ENCODE measurements at places on chromosomes 1 and 21. TPM values are rescaled to one million over a fixed set of nuclear protein-coding genes. Genes with fewer than 3 reads are reported as not detected.
A peak's percentile ranks its signal among the peaks of the same experiment; 100 is the strongest.

GRCh38 chr1:31943546-31944184, 5.5 kb upstream of the PTP4A2 start:
- DNase-seq: no peak

MX2 gene
- polyA plus RNA-seq: 1.3 TPM

ATP6V1G3 gene
- not detected for polyA plus RNA-seq

DNA sequence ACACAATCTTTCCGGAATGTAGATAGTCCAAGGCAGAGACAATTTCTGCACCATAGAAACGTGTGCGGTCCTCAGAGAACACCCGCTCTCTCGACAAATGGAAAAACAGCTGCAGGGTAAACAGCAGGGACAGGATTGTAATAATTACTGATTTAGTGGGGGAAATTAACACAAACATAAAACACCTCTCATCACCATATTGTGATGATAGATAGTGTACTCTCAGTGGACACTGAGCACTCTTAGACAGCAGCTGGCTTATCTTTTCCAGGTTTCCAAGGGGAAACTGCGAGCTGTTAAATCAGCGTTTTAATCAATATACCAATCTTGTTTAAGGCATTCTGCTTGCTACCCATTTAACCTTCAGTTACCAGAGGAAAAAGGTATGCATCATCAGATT, 277.1 kb downstream of the AKT3 start:
- DNase-seq: no peak

GRCh38 chr1:66368261-66368660, 165.7 kb upstream of the SGIP1 start:
- DNase-seq: no peak

FAM151A gene
- 0.22 TPM for polyA plus RNA-seq

GRCh38 chr1:176111835-176112234, 95.3 kb downstream of the COP1 start:
- DNase-seq: no peak

LAMTOR2 gene
- 75.3 TPM for polyA plus RNA-seq

DNA sequence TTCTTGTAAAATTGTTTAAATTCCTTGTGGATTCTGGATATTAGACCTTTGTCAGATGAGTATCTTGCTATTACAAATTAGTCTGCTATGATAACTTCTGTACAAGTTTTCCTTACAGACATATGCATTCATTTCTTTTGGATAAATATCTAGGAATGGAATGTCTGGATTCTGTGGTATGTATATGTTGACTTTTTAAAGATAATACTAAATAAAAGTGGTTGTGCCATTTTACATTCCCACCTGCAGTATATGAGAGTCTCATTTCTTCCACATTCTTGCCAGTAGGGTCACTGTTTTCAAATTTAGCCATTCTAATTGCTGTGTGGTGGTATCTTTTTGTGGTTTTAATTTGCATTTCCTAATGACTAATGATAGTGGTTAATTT, 53.9 kb downstream of the SYDE2 start:
- DNase-seq: no peak

DNAJC11 gene
- 47.5 TPM for polyA plus RNA-seq

GRCh38 chr1:172578586-172578985, 45.6 kb downstream of the SUCO start:
- DNase-seq: no peak

TMCO4 gene
- polyA plus RNA-seq: 3.4 TPM

DNA sequence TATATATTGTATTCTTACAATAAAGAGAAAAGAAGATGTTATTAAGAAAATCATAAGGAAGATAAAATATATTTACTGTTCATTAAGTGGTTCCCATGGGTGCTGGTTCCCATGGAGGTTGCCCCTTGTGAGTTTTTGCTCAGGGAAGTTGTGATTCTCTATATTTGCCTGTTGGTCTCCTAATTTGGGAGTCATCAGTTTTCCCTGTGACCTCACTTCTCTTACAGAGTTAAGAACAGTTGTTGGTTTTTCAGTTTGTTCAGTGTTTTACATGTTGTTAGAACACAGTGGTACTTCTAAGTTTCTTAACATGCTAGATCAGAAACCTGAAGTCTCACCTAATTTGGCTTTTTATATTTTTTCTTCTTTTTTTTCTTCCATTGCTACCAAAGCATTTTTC, 109.2 kb downstream of the OSBPL9 start:
- no peak for DNase-seq

DNA sequence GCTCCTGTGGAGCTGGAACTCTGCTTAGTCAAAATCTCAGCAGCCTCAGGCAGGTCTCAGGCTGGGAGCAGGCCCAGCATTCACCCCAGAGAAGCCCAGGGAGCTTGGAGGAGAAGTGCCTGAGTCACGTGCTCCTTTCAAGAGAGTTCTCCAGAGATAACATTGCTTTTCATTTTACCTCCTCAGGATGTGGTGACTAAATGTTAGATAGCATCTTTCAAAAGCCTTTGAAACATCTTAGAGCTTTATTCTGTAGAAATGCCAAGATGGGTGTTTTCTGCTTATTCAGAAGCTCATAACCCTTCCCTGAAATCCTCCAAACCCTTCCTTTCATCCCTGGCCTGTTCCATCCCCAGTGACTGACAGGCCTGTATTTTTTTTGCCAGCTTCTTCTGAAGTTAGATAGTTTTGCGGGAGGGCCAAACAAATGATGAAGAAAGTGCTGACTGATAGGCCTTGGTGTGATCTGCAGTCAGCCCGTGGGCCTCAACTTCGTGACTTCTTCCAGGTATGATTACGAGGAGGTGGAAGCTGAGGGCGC, 58.0 kb downstream of the PGM1 start:
- DNase-seq: peak; percentile 61

SYT6 gene
- polyA plus RNA-seq: 30.1 TPM

- DNase-seq: no peak
Measured at GRCh38 chr1:72885841-72886240, 603.5 kb upstream of the NEGR1 start.

LY9 gene
- 0.35 TPM for polyA plus RNA-seq

PRAMEF5 gene
- polyA plus RNA-seq: not detected

S100A16 gene
- 135 TPM for polyA plus RNA-seq

FMO3 gene
- 2.3 TPM for polyA plus RNA-seq

CDCA8 gene
- 7.9 TPM for polyA plus RNA-seq

GRCh38 chr1:218388591-218388990, 43.5 kb downstream of the TGFB2 start:
- no peak for DNase-seq

GRCh38 chr1:195594322-195594721, 1013.9 kb downstream of the KCNT2 start:
- DNase-seq: no peak

RPE65 gene
- polyA plus RNA-seq: 3.7 TPM

MTARC1 gene
- 31.6 TPM for polyA plus RNA-seq

NEGR1 gene
- polyA plus RNA-seq: 75.5 TPM

DNA sequence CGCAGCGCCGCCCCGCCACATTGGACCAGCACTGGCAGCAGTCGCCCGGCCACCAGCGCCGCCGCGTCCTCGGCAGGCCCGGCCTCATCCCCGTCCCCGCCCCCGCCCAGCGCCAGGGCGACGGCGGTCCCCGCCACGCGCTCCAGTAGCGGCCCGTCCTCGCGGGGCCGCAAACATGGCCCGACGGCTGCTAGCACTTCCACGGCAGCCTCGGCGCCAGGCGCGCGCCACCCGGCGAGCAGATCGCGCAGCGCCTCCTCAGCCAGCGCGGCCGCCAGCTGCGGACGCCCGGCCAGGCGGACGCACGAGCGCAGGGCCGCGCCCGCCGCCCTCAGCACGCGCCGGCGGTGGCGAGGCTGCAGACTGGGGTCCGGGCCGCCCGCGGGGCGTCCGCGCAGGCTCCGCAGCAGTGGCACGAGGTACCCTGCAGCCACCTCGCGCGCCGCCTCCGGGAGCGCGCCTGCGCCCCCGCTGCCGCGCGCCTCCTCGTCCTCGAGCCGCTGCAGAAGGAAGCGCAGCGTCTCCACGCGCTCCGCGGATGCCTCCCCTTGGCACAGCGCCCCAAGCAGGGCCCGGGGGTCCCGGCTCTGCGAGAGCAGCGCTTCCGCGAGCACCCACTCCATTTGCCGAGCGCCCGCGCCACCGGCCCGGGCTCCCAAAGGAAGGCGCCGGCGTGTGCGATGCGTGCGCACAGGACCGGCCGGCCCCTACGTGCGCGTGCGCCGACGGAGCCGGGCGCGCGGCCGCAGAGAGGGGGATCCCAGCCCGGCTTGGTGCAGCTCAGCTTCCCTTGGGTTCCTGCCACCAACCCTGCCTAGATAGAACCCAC, at the start of gene TARBP1:
Gene TARBP1, minus strand, starts transcription at position 699 of the 829 bp plus-strand sequence. Its CDS starts 76 bp downstream, at position 623.
- peak; percentile 75 for DNase-seq

KRTAP20-4 gene
- polyA plus RNA-seq: not detected

DNA sequence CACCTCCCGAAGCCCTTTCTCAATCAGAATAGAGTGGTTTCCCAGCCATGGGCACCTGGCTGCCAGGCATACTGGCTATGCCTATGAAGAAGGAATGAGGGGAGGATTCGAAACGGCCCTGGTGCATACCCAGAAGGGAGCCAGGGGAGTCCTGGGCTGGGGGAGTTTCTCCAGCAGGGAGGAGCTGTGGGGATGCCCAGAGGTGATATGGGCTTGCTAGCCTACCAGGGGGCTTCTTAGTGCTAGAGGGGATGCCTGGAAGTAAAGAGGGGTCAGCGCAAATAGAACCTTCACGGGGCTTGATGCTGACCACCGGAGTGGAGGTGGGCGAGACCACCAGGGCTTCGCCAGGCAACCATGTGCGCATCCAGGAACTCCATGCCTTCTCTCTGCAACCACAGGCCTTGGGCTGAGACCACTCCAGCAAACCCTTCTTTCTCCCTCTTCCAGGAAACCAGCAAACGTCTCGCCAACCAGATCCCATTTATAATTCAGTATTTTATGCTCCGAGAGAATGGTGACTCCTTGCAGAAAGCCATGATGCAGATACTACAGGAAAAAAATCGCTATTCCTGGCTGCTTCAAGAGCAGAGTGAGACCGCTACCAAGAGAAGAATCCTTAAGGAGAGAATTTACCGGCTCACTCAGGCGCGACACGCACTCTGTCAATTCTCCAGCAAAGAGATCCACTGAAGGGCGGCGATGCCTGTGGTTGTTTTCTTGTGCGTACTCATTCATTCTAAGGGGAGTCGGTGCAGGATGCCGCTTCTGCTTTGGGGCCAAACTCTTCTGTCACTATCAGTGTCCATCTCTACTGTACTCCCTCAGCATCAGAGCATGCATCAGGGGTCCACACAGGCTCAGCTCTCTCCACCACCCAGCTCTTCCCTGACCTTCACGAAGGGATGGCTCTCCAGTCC, 18.2 kb upstream of the MX1 start:
- no peak for DNase-seq

TAS1R1 gene
- 0.24 TPM for polyA plus RNA-seq

- no peak for DNase-seq
Measured at GRCh38 chr1:19036041-19036812, 79.8 kb upstream of the IFFO2 start.

GRCh38 chr1:34479731-34480130, 275.1 kb upstream of the GJB5 start:
- DNase-seq: peak; percentile 83

GRCh38 chr1:241611736-241612135, 28.4 kb downstream of the CHML start:
- DNase-seq: no peak

DNA sequence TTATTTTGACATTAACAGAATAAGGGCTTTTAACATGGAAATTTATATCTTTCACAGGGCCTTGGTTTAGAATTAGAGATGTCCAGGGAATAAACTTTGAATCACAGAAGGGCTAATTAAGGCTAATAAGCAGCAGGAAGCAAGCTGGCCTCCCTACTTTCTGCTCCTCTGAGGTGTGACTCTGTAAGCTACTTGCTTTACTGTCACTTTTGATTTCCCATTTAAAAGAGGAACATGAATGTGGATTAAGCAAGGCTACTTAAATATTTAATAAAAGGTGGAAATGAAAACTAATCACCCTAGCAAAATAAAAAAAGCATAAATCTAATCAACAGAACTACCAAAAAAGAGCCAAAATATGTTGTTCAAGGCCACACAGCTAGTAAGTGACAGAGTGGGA, 28.9 kb upstream of the CD5L start:
- no peak for DNase-seq

DMBX1 gene
- 0.23 TPM for polyA plus RNA-seq

CELSR2 gene
- 77.3 TPM for polyA plus RNA-seq

DNA sequence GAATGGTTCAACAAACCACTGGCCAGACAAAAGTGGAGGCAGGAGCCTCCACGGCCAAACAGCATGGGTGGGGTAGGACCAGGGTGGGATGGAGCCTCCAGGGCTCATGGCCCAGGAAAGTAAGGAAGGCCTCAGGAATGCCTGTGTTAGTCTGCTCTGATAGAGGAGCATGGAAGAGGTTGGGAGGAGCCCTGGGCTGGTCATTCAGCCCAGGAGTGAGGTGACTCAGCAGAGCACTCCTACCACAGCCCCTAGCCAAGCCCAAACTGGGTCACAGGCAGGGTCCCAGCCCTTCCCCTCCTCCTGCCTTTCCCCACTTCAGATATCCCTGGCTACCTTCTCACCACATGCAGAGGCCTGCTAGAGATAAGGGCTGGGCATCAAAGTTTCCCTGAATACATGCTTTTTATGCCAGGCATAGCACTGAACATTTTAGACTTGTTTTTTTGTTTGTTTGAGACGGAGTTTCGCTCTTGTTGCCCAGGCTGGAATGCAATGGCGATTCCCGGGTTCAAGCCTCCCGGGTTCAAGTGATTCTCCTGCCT, 3.1 kb upstream of the SHISA4 start:
- DNase-seq: no peak

GRCh38 chr1:243440406-243440805, 184.6 kb downstream of the SDCCAG8 start:
- no peak for DNase-seq

LEFTY1 gene
- polyA plus RNA-seq: 2.5 TPM

OR10R2 gene
- polyA plus RNA-seq: not detected

GRCh38 chr1:42130061-42130660, 23.0 kb upstream of the GUCA2B start:
- DNase-seq: no peak

DNA sequence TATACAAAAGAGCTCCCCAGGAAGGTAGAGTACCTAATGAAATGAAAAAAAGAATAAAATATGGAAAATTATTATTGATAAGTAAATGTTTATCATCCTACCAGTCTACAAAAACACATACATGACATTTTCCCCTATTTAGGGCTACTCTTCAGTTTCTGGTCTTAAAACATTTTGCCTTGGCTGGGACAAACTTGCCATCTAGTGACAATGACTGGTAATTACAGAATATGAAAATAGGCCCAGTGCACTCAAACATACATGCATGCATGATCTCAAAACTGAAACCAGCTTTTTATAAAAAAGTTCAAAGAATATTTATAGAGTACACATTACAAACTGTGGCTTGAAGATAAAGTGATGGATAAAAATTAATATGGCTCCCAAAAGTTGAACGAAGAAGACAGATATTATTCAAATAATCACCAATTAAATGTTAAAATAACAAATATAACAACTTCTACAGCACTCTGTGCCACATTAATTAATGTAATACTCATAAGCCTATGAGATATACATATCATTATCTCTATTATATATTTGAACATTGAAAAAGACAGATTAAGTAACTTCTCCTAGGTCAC, 10.5 kb upstream of the RNPC3 start:
- DNase-seq: peak; percentile 33

PRKACB gene
- polyA plus RNA-seq: 155 TPM
